CD4-positive, CD25-positive, alpha-beta regulatory T cell (primary cell): ENCODE measurements at places on chromosomes 16 and 17.

DNA sequence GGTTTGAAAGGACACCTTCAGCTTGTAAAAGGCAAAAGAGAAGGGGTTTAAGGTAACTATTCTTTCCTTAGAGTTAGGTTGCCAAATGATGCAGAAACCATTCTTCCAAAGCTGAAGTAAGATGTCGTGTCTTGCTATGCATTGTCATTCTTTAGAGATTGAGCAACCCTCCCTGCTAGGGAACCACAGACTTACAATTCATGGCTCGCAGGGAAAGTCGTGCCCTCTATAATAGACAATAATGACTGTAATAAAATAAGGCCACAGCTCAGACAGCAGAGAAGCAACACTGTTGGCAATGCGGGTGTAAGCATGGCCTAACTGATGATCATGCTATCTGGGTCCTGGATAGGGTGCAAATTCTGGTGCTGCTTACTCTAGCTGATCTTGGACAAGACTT is 129.6 kb upstream of the CDH13 start:
- H3K4me1 ChIP-seq = no peaks in the 10 kb centered on the region
- DNase-seq = no peak
- no peaks in the 10 kb centered on the region for H3K36me3 ChIP-seq
- H3K27ac ChIP-seq = no peak overlapping the region
- H3K4me3 ChIP-seq = no peak overlapping the region
- no peaks in the 10 kb centered on the region for H3K27me3 ChIP-seq

- peaks cover 2% of the 10 kb centered on the region for H3K27me3 ChIP-seq
- H3K27ac ChIP-seq = no peak overlapping the region
- no peaks in the 10 kb centered on the region for H3K36me3 ChIP-seq
- no peak for DNase-seq
- H3K4me3 ChIP-seq = no peak overlapping the region
- peaks cover 5% of the 10 kb centered on the region for H3K4me1 ChIP-seq
Observed at GRCh38 chr16:12906271-12906670, 4.9 kb downstream of the SHISA9 start.

DNA sequence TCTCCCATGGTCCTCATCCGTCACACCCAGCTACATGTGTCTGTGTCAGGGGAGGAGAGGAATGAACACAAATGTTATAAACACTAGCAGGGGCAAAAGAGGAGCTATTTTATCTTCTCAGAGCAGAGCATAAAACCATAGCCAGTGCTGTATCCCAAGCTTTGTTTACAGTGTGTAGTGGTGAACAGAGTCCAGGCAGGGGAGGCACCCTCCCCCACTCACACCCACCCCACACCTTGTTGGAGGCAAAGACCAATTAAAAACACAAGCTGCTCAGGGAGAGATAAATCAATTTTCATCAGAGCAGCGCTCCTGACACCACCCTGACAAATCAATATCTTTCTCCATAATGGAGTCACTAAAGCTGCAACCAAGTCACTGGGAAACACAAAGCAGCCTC is 132.6 kb upstream of the CCL2 start:
- H3K36me3 ChIP-seq = no peaks in the 10 kb centered on the region
- no peak for DNase-seq
- no peak overlapping the region for H3K4me3 ChIP-seq
- H3K4me1 ChIP-seq = no peaks in the 10 kb centered on the region

GRCh38 chr16:84080378-84080777 is 36.4 kb downstream of the MBTPS1 start:
- H3K27me3 ChIP-seq = no peaks in the 10 kb centered on the region
- no peak for DNase-seq
- H3K4me3 ChIP-seq = no peak overlapping the region
- peaks cover 81% of the 10 kb centered on the region for H3K36me3 ChIP-seq
- peaks cover 7% of the 10 kb centered on the region for H3K4me1 ChIP-seq
- H3K27ac ChIP-seq = no peak overlapping the region

DNA sequence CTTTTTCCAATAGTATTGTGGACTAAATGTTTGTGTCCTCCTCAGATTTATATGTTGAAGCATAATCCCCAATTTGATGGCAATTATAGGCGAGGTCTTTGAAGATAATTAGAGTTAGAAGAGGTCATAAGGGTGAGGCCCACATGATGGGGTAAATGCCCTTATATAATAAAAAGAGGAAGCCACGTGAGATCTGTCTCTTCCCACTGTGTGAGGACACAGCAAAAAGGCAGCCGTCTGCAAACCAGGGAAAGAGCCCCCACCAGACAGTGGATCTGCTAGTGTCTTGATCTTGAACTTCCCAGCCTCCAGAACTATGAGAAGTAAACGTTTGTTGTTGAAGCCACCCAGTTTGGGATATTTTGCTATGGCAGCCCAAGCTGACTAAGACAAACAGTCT is 76.0 kb downstream of the LYRM1 start:
- H3K36me3 ChIP-seq = no peaks in the 10 kb centered on the region
- H3K4me1 ChIP-seq = no peaks in the 10 kb centered on the region
- no peaks in the 10 kb centered on the region for H3K27me3 ChIP-seq
- no peak for DNase-seq
- H3K4me3 ChIP-seq = no peak overlapping the region
- no peak overlapping the region for H3K27ac ChIP-seq

DNA sequence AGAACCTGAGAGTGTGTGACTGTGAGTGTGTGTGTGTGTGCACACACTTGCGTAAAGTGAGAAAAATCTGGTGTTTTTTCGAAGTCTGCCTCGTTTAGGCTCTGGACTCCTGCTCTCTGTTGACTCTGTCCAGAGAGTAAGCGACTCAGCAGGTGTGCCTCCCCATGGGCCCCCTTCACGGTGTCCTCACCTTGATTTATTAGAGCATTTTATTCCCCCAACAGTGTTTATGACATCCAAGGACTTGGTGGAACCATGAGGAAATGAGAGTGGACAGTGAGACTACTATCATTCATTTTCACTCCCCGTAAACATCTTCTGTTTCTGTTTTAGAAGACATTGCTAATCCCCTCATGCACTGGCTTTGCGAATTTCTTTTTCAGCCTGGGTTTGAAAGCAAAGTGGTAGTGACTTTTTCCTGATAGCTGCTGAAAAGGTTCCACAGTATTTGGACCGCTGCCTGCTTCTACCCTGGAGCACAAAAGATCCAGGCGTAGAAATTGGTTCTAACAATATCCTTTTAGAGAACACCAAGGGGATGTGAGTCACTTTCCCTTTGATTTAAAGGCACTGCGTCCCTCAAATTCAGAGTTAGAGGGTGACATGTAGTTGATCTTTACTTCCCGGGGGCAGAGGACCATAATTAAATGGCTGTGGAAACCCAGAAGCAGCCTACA is 218.2 kb downstream of the WWOX start:
- no peak overlapping the region for H3K4me3 ChIP-seq
- H3K27ac ChIP-seq = no peak overlapping the region
- no peaks in the 10 kb centered on the region for H3K36me3 ChIP-seq

DNA sequence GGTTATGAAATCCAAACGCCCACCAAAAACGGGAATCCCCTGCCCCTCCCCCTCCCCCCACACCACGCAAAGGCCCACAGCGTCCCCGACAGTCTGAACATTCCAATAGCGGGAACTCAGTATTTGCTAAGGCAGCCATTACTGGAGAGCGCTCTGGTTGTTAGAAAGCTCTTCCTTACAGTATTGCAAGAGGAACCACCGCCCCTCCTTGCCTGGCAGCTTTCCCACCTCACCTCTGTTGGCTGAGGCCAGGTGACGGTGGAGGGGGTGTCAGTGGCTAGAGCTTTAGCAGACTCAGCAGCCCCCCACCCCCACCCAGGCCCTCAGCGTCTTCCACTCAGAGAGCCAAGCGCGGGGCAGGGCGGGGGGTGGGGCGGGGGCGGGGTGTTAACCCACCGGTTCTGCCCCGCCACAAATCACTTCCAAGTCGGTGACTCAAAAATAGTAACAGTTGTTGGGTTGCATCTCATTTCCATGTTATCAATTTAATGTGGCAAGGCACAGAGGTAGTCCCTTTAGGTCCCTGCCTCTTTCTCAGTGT is 2.2 kb upstream of the PLEKHH3 start:
- peak overlapping the region; percentile 85 for H3K27ac ChIP-seq
- H3K27me3 ChIP-seq = peaks cover 2% of the 10 kb centered on the region
- peaks cover 92% of the 10 kb centered on the region for H3K4me1 ChIP-seq
- DNase-seq = no peak
- H3K4me3 ChIP-seq = peak overlapping the region; percentile 83

DNA sequence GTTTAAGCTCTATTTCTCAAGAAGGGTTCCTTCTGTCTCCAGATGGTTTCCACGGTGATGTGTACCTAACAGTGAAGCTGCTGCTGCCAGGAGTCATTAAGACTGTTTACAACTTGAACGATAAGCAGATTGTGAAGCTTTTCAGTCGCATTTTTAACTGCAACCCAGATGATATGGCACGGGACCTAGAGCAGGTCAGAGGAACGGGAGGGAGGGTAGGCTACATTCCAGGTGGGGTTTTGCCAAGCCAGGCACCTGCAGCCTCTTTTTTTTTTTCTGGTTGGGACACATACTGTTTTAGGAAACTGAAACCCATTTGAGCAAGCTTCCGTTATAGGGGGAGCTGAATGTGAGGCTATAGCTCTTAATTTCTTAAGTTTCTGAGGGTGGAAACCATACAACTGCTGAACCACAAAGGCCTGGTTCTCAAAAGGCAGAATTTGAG is 10.6 kb downstream of the LIG3 start:
- H3K4me3 ChIP-seq = no peak overlapping the region
- H3K27me3 ChIP-seq = no peaks in the 10 kb centered on the region
- peaks cover 52% of the 10 kb centered on the region for H3K36me3 ChIP-seq
- no peaks in the 10 kb centered on the region for H3K4me1 ChIP-seq

DNA sequence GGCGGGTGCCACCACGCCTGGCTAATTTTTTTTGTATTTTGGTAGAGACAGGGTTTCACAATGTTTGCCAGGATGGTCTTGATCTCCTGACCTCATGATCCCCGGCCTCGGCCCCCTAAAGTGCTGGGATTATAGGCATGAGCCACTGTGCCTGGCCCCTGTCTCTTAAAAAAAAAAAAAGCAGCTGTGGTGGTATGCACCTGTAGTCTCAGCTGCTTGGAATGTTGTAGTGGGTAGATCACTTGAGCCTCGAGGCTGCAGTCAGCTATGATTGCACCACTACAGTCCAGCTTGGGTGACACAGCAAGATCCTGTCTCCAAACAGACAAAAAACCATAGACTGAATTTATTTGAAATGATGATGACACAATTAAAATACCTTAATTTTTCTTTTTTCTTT is 24.3 kb downstream of the CDK12 start:
- no peak overlapping the region for H3K4me3 ChIP-seq
- H3K4me1 ChIP-seq = no peaks in the 10 kb centered on the region
- no peaks in the 10 kb centered on the region for H3K27me3 ChIP-seq
- DNase-seq = no peak

DNA sequence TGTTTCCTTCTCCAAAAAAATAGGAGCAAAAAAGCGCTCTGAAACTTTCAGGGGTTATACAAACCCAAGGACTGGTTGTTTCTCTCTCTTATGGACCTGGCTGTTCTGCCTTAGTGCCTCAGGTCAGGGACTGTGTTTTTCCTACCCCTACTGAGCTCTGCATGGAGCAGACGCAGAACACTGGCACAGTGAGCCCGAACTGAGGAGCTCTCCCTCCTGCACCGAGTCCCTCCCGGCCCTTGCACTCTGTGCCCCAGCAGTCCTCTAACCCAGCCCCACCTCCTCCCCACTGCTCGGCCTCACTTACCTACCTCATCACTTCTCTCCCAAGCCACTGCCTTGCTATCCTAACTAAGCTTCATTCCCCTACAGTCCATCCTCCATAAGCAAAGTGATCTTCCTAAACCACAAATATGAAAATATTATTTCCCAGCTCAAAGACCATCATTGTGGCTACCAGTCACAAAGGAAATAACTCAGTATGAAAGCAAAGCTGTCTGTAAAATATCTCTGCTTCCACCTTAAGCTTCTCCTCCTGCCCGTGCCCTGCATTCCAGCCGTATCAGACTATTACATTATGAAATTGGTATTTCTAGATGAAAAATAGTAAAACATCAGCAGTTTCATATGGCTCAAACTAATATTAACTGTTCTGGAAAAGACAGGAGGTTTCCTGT is 13.6 kb downstream of the MEIOB start:
- H3K27me3 ChIP-seq = peaks cover 12% of the 10 kb centered on the region
- H3K4me3 ChIP-seq = no peak overlapping the region
- no peaks in the 10 kb centered on the region for H3K4me1 ChIP-seq
- H3K36me3 ChIP-seq = no peaks in the 10 kb centered on the region
- H3K27ac ChIP-seq = no peak overlapping the region

- H3K4me1 ChIP-seq = no peaks in the 10 kb centered on the region
- H3K4me3 ChIP-seq = no peak overlapping the region
- peaks cover 3% of the 10 kb centered on the region for H3K27me3 ChIP-seq
- no peak overlapping the region for H3K27ac ChIP-seq
Observed at GRCh38 chr17:31787857-31788570, 71.0 kb downstream of the COPRS start.

- H3K36me3 ChIP-seq = peaks cover 30% of the 10 kb centered on the region
- H3K4me1 ChIP-seq = peaks cover under 1% of the 10 kb centered on the region
- no peak overlapping the region for H3K27ac ChIP-seq
- no peak overlapping the region for H3K4me3 ChIP-seq
- DNase-seq = no peak
- H3K27me3 ChIP-seq = no peaks in the 10 kb centered on the region
Observed at GRCh38 chr17:80882926-80883685, 108.5 kb upstream of the CHMP6 start.

DNA sequence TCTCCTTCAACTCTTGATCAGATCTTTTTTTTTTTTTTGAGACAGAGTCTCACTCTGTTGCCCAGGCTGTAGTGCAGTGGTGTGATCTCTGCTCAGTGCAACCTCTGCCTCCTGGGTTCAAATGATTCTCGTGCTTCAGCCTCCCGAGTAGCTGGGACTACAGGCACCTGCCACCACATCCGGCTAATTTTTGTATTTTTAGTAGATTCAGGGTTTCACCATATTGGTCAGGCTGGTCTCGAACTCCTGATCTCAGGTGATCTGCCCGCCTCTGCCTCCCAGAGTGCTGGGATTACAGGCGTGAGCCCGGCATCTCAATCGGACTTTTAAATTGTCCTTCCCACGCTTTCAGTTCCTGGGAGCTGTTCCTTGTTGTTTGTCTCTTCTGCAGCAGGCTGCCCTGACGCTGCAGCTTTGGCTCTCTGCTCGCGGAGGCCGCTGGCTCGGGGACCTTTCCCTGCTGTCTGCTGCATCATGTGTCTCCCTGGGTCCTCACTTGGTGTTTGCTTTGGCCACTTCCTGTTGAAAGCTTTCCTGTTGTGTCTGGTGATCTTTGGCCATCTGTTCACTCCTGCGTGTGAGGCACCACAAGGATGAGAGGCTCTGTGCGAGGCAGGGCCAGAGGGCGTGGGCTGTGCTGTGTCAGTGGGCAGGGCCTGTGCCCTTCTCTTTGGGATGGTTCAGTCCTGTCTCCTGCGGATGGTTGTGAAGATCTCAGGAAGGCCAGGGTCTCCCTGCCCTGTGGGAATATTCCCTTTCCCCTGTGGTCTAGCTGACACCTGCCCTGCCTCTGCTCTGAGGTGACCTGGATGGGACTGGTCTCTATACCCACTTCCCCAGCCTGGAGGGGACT is 18.4 kb upstream of the CAPN15 start:
- H3K27me3 ChIP-seq = no peaks in the 10 kb centered on the region
- H3K27ac ChIP-seq = no peak overlapping the region
- H3K36me3 ChIP-seq = no peaks in the 10 kb centered on the region
- no peaks in the 10 kb centered on the region for H3K4me1 ChIP-seq
- H3K4me3 ChIP-seq = no peak overlapping the region
